ENCODE measurements at places on chromosomes 12 and 14.

DNA sequence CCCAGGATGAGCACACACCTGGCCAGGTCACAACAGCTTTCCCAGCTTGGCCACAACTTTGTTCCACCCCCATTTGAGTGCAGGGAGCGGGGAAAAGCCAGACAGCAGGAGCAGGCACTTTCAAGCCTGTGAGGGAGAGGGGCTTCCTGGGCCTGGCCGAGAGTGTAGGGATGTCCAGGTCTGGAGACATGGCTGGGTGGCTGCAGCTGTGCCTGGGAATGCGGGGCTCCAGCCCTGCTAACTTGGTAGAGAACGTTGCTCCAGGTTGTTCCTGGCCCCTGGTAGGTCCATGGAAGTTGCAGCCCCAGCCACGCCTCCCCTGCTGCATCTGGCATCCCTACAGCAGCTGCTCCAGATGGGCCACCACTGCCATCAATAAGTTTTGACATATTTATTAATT lies 738.5 kb downstream of the SLC6A15 start:
- DNase-seq = no peak

DNA sequence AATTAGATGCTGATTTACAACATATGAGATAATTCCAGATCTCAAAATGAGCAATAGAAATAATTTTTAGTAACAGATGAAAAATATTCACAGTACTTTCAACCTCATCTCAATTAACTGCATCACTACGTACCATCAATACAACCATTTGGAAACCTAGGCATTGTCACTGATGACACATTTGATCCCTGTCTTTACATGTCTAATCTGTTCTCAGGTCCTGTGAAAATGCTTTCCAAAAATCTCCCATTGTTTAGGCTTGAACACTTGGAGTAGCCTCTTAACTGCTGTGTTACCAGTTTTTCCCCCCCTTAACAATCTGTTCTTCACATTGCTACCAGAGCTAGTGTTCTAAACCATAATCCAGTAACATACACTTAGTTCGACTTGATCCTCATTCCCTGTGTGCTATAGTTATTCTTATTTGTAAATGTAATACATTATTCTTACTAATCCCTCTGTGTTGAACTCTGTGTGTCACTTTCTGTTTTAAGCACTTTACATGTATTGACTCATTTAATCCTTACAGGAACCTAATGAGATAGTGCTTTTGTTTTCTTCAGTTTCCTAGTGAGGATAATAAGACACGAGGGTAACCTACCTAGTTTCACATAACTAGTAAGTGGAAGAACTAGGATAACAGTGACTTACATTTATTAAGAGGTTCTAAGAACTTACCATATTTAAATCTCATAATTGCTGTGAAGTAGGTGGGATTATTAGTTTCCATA lies 41.7 kb downstream of the LARP4 start:
- DNase-seq = no peak

- no peak for DNase-seq
Observed at GRCh38 chr14:71115306-71115705, 208.0 kb downstream of the PCNX1 start.

GRCh38 chr12:6407236-6407954 lies 23.4 kb downstream of the LTBR start:
- DNase-seq = no peak

DNA sequence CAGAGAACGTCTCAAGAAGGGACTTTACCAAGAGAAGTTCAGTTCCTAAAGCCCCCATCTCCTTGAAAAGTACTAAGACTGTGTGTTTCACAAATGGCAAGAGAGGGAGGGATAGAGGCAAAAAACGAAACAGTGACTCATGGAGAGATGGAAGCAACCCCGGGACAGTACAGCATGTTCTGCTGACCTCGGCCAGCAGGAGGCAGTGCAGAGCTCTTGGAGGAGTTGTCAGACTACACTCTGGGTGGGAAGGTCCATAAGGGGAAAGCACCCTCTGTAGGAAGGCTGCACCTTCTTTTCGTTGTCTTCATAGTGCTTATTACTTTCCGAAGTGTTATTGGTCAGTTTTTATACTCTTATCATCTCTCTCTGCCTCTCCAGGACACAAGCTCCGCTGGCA lies 525.2 kb upstream of the CCDC196 start:
- DNase-seq = no peak

DNA sequence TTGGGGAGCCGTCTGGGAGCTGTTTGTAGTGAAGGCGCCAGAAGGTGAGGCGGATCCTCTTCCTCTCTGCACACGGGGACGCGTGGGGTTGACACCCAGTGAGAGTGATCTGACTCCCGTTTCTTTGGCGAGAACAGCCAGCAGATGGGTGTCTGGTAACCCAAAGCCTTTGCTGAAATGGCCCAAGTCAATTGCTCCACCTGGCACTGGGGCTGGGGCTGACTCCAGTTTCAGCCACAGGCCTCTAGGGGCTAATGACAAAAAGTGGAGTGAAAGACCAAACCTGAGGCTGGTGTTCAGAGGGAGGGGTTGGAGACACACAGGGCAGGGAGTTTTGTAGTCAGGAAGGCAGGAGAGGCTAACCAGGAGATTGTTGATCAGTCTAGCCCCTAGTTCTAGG lies 87.0 kb downstream of the FRMD6 start:
- no peak for DNase-seq

DNA sequence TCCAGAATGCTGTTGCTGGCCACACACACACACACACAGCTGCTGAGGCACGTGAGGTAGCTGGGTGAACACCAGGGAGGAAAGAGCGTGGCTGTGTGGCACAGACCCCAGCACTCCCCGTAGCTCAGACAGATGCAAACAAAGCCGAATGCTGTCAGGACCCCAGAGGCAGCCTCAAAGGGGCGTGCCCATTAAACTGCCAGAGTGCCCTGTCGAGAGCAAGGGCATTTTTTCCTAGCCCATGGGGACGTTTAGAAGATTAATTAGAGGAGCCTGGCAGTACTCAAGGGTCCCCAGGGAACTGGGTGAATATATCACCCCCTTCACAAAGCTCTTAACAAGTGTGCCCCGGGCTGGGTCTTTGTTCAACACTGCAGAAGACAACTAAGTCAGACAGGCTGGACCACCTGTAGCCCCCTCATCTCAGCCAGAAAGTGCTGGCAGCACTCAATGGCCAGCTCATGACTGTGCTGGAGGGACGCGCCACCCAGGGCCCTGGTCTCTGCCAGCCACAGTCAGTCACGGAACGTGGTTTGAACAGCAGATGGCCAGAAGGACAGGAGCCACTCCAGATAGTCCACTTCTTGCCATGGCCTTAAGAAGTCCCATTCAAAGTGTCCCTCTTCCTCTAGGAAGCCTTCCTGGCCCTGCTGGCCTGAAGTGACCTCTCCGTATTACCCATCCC lies 37.5 kb downstream of the TTC7B start:
- no peak for DNase-seq

GRCh38 chr12:119373666-119374065 lies 39.1 kb downstream of the CCDC60 start:
- DNase-seq = no peak

GRCh38 chr12:42161529-42161928 lies 16.9 kb upstream of the GXYLT1 start:
- DNase-seq = no peak

DNA sequence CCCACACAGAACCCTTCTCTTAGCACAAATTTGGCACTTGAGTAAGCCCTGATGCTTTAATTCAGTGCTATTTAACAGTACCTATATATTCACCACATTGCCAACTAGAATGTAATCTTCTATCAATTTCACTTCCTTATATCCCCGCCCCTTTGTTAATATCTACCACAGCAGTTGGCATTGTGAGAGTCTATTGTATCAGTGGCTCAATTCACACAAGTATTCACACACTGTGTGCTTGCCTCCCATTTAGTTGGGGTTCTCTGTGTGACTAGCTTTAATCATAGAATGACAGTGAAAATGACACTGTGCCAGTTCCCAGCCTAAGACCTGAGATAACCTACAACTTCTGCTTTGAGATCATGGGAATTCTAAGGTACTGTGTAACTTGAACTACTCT lies 103.1 kb downstream of the SEC23A start:
- DNase-seq = no peak

DNA sequence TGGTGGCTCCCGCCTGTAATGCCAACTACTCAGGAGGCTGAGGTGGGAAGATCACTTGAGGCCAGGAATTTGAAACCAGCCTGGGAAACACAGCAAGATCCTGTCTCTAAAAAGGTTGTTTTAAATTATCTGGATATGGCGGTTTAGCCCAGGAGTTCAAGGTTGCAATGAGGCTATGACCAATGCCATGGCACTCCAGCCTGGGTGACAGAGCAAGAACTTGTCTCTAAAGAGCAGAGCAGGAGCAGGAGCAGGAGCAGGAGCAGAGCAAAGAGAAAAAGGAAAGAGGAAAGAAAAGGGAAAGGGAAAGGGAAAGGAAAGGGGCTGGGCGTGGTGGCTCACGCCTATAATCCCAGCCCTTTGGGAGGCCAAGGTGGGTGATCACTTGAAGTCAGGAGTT lies 15.1 kb downstream of the DCP1B start:
- no peak for DNase-seq

- DNase-seq = no peak
Observed at GRCh38 chr12:23803540-23803939, 145.9 kb downstream of the SOX5 start.

- no peak for DNase-seq
Observed at GRCh38 chr12:48857278-48857994, 5.5 kb upstream of the DDX23 start.

GRCh38 chr14:75303381-75303789 lies 24.8 kb downstream of the FOS start:
- DNase-seq = peak; percentile 32

GRCh38 chr12:86104087-86104486 lies 152.1 kb downstream of the MGAT4C start:
- DNase-seq = no peak

All from RCC 7860 (cell line).